ENCODE measurements at places on chromosomes 13 and 19.

DNA sequence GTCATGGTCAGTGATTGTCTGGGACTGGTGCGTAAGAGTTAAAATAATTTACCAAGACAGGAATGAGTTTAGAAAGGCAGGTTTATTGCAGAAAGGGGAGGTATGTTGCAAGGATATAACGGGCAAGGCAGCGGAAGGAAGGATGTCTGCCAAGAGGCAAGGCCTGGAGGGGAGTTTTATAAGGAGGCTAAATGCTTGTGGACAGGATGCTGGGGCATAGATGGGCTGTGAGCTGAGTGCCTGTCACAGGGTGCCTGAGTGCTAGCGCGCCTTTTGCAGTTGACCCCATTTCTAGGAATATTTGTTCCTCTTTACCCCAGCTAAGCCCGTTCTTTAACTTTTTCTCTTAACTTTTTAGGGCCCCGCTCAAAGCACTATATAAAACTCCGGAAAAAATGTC, 58.7 kb downstream of the TEX26 start:
- DNase-seq: no peak

GRCh38 chr19:41563854-41564514, 12.0 kb upstream of the CEACAM21 start:
- DNase-seq: no peak

DNA sequence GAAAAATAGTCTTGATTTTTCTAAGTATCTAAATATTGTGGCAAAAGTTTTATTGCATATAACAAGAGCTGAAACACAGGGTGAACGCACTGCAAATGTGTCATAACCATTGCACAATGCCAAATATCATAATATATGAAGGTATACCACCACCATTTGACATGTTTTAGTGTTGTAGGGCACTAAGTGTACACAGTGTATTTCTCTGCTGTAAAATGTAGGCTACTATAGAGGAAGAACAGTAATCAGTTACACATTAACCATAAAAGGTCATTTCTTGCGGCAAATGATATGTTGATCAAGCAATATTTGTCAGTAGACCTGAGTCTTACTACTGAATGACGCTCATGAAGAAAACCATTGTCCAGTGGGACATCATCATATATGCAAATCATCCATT, 18.3 kb upstream of the KLF5 start:
- no peak for DNase-seq

GRCh38 chr13:79455331-79455730, 25.6 kb upstream of the NDFIP2 start:
- peak; percentile 47 for DNase-seq

GRCh38 chr13:111121506-111121905, 6.4 kb downstream of the ARHGEF7 start:
- no peak for DNase-seq

DNA sequence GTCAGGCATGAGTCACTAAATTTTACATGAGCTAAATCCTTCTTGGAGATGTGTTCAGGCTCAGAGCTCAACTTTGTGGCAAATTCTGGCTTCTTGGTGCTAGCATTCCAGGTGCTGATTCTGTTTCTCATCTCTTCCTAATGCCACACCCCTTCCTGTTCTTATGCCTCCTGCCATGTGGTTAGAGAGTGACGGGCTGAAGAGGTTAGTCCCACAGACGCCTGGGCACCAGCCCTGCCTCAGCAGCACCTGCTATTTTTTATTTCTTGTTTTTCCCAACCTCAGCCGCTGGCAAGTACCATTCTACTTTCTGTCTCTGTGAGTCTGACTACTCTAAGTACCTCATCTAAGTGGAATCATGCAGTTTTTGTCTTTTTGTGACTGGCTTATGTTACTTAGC, 329.5 kb downstream of the KCNRG start:
- DNase-seq: no peak

- no peak for DNase-seq
These were observed at the start of gene SHISA2 for GRCh38 chr13:26051657-26052311. Gene SHISA2, minus strand, starts transcription at chr13:26052016. Its CDS starts 1,041 bp downstream, at chr13:26050975.

- DNase-seq: no peak
These were observed 230.5 kb downstream of the LACC1 start for GRCh38 chr13:44110091-44110621.

DNA sequence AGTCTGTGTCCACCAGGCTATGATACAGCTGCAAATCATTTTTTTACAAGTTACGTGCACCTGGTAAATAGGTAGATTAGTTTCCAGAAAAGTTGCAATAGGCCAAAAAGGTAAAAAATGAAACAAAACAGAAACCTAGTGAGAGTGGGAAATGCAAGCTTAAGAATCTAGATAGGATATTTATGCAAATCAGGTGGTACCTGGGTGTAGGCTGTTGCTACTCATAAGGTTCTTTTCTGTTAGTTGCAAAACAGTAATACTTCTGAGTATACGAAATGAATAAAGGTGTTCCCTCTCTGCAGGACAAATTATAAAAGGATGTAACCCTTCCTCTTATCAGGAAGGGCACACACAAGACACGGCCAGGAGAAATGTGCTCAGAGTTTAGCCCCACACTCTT, 97.9 kb downstream of the UGGT2 start:
- DNase-seq: no peak

GRCh38 chr13:52944697-52945096, 83.9 kb upstream of the OLFM4 start:
- no peak for DNase-seq

DNA sequence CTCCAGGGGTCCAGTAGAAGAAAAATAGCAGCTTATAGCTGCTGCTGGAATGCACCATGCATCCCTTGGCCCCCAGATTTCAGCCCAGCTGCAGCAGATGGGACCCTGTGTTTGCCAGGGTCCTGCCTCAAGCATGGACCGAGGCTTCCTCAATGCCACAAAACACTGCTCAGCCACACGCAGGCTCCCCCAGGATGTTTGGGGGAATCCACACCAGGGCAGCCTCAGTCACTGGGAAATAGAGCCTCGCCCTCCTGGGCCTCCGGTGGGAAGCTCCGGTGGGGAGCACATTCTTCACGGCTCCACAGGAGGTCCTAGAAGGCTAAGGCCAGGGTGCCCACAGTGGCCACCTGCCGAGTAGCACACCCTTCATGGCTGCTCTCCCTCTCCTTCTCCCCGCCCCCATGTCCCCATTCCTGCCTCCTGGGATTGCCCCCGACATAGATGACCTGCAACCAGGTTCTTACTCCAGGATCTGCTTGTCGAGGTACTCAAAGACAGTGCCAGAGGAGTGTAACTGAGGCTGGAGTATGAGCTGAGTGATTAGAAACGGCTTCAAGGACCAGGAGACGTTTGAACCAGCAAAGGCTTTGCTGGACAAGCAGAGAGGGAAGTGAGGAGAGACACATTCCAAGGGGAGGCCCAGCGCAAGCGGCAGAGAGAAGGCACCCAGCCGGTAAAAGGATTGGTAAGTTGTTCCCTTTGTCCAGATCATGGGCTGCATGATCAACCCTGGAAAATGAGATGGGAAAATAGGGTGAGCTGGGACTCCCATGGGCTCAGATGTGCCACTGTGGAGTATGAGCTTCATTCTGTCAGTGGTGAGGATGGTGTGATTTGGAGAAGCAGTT, 110.7 kb upstream of the UQCRFS1 start:
- DNase-seq: no peak

DNA sequence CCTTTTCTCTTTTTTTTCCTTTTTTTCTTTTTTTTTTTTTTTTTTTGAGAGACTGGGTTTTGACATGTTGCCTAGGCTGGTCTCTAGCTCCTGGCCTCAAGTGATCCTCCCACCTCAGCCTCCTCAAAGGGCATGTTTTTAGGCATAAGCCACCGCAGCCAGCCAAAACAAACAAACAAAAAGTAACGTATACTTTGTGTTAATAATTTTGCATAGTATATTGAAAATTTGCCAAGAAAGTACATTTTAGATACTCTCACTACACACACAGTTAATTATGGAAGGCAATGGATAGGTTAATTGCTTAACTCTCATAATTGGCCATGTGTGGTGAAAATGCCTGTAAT, 1.6 kb upstream of the RAB11B start:
- no peak for DNase-seq

DNA sequence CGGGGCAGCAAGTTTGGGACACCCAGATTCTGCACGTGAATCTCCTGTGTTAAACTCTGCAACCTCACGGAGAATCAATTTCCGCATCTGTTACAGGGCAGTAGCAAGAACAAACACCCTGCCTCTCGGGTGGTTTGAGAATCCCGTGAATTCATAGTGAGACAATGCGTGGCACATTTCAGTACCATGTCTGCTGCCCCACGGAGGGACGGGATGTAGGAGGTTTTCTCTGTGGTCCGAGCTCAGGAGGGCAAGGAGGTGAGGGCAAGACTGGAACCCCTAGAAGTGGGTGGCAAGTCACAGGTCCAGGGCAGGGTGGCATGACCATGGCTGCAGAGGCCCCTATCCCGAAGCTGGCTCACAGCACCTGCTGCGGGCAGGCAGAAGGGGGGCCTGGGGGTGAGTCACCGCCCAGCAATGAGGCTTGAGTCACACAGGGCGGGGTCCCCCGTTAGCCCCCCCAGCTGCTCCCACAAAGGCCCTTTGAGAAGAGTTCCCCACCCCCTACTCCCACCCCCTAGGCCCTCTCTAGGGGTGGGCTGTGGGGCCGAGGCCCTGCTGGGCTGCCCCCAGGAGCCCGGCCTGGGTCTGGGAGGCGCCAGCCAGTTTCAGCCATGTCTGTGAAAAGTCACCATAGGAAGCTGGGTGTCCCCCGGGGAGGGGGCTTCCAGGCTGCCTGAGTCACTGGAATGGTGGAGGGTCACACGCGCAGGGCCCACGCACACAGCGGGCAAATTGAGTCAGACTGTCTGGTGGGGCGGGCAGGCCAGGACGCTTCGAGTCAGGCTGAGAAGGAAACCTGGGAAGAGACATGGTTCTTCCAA, 25.8 kb upstream of the NANOS3 start:
- DNase-seq: peak; percentile 97

DNA sequence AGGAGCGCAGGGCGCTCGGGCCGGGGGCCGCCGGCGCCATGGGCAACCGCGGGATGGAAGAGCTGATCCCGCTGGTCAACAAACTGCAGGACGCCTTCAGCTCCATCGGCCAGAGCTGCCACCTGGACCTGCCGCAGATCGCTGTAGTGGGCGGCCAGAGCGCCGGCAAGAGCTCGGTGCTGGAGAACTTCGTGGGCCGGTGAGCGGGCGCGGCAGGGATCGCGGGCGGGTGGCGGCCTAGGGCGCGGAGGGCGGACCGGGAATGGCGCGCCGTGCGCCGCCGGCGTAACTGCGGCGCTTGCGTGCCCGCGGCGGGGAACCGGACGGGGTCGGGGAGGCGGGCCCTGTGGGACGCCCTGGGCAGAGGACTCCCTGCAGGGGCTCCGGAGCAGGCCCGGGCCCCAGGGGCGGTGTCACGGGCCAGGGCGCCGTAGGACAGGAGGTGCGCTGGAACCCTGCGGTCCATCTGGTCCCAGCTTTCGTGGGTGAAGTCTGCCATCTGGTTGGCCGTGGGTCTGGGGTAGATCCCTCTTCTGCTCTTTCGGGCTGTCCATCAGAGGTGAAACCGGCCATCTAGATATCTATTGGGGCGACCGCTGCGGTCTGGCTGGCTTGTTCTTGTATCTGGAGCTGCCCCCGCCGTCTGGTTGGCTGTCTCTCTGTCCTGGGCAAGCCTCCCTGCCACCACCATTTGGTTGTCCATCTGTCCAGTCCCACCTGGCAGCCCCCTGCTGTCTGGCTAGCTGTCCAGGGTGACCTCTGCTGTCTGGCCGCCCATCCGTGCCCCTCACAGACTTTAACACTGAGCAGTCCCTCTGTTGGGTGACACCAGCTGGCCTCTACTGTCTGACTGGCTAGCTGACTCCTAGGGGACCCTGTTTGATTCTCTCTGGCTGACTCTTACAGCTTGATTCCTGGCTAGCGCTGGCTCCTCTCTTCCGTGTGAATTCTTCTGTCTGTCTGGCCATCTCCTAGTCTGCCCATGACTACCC, 622 bp downstream of the DNM2 start:
- peak; percentile 40 for DNase-seq

DNA sequence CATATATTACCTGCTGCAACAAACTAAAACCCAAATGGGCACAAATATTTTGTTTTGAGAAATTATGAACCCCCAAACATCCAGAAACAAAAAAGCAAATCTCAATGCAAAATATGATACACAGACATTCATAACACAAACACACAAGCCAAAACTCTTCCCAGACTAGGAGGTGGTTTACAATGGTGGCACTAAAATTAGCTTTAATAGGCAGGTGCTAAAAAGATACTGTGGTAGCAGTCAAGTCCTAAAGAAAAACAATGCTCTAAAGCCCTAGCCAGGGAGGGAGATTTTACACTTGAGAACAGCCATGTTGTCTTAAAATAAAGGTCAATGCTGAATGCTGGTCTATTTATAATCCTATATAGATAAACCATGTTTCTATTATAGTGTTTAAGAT, 65.0 kb downstream of the DOCK9 start:
- no peak for DNase-seq

DNA sequence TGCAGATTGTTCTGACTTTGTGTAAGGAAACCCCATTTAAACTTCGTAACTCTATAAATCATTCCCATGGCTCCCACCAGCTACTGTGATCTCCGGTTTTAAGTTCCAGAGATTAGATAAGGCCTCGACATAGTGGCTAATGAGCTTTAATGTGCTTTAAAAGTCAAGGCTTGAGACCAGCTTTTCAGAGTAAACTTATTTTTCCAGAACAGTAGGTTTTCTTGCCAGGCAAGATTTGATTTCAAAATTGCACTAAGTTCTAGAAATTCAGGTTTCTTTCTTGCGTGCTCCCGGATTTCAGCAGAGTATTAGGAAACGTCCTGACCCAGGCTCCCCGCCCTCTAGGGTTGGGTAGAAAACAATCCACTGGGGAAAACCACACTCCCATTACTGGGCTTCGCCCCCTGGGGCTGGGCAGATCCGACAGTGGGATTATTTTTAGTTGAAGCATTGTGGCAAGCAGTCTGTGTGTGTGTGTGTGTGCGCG, 43.3 kb downstream of the CRYL1 start:
- no peak for DNase-seq

- no peak for DNase-seq
These were observed 230.9 kb downstream of the TEX29 start for GRCh38 chr13:111551204-111551820.

DNA sequence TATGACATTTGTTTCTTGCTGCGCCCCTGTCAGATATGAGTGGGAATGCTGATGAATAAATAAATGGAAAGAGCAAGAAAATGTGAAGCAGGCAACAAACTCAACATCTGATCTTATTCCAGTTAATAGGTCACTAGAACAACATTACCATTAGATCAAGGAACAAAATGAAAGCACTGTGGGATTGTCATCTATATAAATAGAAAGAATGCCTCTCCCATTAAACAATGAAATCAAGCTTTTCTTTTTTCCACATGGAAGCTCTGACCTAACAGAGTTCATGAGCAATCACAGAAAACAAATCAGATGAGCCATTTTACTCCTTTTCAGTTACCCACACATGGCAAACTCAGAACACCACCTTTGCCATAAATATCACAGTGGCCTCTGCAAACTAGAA, 354.8 kb downstream of the SUCLA2 start:
- DNase-seq: no peak

GRCh38 chr19:5623397-5624017, 624 bp downstream of the SAFB start:
- peak; percentile 5 for DNase-seq

GRCh38 chr13:99406799-99407201, 94.5 kb upstream of the TM9SF2 start:
- DNase-seq: no peak

- DNase-seq: no peak
These were observed 221.1 kb downstream of the TM9SF2 start for GRCh38 chr13:99722338-99722818.

Measured in M059J (cell line).